ENCODE measurements at places on chromosomes 7 and 10.

GRCh38 chr10:89275383-89275782 lies 23.8 kb upstream of the LIPA start:
- DNase-seq = peak; percentile 82

GRCh38 chr7:156875766-156876165 lies 17.2 kb downstream of the LMBR1 start:
- DNase-seq = no peak

DNA sequence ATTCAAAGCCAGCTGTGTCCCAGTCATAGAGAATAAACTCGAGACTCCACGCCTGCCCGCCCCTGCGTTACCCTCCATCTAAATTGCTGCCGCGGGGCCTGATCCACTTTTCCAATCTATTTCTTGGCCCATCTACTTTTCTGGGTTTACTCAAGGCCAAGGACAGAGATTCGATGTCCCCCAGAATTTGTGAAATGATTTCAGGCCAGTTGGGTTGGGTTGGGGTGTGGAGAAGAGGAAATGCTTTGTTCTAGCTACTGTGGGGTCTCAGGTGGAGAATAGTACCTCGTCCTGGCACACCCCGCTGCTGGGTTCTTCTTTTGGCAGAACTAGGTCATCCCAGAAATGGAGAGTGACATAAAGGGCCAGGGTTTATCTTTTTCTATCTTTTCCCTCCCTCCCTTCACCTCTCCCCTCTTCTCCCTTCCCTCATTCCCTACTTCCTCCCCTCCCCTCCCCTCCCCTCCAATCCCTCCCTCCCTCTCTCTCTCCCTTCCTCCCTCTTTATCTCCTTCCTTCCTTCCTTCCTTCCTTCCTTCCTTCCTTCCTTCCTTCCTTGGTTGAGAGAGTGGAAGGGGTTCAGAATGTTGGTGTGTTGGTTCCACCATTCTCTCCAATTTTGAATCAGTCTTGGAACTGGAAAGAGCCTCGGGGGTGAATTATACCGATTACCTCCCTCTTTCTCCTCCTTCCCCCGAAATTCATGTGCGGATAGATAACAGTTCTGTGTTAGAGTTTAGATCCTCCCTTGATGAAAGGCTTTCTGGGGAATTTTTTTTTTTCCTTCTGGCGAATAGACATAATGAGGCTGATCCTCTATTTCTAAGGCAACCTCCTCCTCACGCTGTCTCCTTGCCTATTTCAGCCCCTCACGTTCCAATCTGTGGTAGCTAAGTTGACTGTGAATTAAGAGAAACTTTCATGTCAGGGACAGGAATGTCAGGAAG lies 1.2 kb upstream of the TMEM229A start:
- DNase-seq = no peak

DNA sequence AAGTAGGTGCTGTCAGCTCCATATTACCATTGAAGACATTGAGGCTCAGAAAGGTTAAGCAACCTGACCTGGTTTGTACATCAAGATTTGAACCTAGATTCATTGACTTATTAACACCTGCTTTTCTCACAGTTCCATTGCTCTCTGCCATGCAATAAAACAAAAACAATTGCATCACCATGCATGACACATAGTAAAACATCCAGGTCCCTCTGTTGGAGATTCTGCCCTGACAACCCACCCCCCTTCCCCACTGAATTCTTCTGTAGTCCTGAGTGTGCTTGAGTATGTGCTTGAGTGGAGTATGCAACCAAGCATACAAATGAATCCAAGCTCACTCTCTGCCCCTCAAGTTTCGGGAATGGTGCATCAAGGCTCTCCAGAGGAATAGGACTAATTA lies 6.0 kb upstream of the LMBR1 start:
- DNase-seq = no peak

DNA sequence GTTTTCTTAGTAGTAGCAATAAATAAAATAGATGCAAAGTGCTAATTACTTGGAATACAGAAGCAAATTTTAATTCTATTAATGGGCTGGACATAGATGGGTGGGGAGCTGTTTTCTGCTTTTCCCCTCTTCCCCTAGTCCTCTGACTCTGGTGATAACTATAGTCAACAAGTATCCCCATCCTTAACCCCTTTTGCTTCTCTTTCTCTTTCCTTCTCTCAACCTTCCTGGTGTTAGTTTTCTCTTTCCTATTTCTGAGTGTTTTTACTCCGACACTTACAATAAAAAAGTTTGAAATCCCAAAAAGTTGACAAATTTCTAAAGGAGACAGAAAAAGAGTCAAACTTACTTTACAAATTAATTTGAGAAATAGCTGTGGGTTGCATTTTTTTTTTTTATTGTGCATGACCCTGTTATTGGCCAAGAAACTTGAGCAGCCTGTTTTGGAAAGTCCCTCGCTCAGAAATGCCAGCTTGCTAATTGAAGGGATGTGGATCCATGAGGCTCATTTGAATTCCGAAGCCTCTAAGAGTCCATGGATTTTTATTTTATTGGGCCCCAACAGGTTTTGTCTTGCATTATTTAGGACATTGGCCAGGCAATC lies 2.4 kb downstream of the FAS start:
- DNase-seq = peak; percentile 15

DNA sequence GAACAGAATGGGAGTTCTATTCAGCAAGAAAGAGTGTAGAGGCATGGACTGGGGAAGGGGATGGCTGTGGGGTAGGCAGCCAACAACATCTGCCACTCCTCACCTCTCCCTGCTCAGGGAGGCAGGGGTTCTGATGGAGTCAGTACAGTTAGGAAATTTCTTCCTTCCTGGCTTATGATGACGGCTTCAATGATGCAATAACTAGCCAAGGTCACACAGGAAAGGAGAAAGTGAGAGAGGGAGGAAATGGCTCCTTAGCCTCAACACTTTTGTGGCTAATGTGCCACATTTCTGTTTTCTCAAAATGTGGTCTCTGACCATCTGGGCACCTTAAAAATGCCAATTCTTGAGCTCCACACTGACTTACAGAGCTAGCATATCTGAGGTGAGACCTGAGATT lies 79.3 kb upstream of the PDZD8 start:
- no peak for DNase-seq

GRCh38 chr7:18518555-18518954 lies 23.0 kb downstream of the HDAC9 start:
- DNase-seq = no peak

GRCh38 chr10:30573721-30574431 lies 55.7 kb downstream of the LYZL2 start:
- DNase-seq = no peak

DNA sequence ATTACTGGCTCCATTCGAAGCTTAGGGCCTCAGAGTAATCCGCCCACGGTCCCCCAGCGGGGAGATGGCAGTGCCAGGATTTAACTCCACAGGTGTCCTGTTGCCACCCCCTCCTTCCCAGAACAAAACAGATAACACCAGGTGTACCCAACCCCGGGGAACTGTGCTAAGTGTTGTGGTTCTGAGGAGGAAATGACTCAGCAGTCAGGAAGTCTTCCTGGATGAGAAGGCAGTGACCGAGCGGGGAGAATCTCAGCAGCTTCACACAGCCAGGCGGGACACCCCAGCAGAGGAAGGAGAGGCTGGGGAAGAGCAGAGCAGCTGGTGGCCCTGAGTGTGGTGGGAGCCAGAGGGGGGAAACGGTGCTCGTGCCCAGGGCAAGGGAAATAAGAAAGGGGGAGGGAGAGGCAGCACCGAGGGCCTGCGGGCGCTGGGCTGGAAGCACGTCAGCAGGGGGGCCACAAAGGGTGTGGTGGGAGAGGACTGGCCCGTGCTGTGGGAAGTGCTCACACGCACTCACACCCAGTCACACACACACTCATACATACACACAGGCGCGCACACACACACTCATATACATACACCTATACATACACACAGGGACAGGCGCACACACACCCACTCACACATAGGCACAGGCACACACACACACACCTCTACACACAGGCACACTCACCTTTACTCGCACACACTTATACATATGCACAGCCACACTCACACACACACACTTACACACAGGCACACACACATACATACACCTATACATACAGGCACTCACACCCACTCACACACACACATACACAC lies 59.8 kb upstream of the CHST15 start:
- peak; percentile 38 for DNase-seq

- DNase-seq = no peak
Measured at GRCh38 chr10:72007246-72007892, 43.2 kb downstream of the CHST3 start.

GRCh38 chr10:51425431-51425830 lies 274.0 kb downstream of the CSTF2T start:
- DNase-seq = no peak

GRCh38 chr7:29375641-29376562 lies 181.3 kb downstream of the CHN2 start:
- DNase-seq = no peak

DNA sequence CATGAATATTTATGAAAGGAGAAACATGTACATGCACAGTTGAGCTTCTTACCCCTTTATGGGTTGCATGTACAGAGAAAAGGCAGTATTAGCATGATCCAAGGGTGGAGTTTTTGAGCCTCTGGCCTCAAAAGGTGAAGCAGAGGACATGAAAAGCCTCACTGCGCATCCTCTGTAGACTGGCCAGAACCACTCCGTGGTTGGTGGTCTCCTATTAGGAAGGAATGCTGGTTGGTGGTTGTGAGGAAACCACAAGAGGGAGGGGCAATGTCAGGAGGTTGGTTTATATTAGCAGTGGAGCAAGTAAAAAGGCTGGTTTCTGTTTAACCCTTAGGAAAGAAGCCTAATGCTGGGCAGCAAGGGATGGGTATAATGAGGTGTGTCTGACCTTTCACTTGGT lies 37.5 kb downstream of the AHCYL2 start:
- no peak for DNase-seq

DNA sequence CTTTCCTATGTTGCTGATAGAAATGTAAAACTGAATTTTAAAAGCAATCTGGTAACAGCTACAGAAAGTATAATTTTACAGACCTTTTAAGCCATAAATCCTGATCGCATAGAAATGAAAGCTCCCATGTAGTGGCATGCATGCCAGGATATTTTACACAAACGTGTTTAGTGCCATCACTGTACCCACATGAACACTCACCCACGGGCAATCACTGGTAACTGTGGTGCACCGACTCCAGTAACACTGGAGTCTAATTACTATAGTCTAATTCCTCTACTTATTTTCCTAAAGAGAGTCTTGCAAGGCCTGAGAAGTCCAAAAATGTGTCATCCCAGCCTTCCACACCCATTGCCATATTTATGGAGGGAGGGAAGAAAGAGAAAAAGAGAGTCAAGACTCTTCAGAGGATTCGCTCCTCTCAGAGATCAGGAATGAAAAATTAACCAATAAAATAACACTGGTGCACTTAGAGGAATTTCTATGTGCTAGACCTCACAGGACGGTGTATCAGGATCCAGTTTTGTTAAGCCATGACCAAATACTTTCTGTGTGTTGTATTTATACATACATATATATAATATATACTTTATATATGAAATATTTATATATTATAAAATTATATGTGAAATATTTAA lies 48.9 kb upstream of the AKR1C1 start:
- DNase-seq = no peak

GRCh38 chr10:74032900-74033655 lies 35.2 kb downstream of the VCL start:
- no peak for DNase-seq

- DNase-seq = no peak
Measured at GRCh38 chr7:153398370-153398769, 638.8 kb downstream of the ACTR3B start.

DNA sequence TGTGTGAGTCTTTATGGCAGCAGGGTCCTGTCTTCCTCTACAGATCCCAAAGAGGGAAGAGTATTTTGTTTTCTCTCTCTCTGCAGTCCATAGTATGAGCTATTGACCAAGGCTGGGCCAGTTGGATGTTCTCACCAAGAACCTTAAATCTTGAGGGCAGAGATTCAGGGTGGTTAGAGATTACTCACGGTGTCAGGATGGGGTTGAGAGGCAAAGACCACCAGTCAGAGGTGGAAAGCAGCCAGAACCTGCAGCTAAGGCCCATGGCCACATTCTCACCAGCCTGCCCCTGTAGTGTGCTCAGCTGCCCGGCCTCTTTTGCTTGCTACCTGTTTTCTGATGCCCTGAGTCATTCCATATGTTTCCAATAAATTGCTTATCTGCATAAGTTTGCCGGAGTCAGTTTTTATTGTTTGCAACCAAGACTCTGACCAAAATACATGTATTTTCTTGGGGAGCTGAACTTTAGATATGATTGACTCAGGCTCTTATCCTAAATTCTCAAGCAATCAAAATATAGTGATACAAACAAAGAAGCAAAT lies 67.0 kb downstream of the MAP3K8 start:
- DNase-seq = no peak

DNA sequence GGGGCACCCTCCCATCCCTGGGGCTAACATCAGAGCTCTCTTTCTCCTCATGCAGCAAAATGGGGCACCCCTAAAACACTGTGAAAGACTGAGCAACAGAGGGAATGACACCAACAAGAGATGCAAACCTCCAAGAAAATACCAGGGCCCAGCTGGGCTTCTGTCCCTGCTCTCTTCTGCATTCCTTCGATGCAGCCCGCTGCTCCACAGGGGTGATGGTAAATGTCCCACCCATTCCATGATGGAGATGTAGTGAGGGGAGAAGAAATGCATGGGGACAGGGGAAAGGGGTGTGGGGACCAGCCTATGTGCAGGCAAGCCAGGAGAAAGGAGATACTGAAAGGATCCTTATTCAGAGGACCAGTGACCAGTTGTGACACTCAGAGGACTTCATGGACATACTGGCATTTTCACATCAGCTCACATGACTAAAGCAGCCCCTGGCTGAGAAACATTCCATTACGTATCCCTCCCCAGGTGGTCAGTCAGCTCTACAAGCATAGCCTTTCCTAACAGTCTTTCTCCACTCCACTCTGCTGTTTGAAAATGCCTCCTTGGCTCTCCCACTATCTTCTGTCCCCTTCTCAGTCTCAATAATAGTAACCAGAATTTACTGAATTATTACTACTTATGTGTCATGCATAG lies 13.3 kb downstream of the SORBS1 start:
- DNase-seq = no peak

- no peak for DNase-seq
Measured at GRCh38 chr10:69089638-69090599, 2.0 kb downstream of the SRGN start.

DNA sequence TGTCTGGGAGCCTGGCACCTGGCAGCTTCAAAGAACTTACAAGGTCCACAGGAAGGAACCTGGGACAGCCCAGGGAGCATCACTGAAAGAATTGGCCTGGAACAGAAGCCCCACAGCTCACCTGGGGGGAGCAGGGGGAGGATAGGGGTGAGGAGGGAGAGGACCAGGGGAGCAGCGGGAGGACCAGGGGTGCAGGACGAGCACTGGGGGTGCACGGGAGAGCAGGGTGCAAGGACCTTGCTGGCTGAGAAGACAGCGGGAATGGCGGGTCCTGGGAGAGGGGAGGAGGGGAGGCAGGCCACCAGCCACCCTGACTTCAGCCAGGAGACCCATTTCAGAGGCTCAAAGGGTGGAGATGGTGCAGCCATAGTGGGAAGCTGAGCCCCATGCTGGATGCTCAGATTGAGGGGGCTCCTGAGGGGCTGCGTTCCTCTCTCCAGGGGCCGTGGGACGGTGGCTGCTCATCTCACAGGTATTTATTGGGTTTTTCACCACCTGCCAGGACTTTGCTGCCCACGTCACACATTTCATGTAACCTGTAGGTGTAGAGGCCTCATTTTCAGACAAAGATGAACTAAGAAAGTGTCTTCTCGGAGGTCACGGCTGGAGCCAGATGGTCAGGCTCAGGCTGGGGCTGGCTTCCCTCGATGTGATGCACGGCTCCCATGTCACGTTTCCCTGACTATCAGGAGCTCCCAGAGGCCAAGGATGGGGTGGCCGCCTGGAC lies 110.1 kb downstream of the WDR37 start:
- DNase-seq = no peak

- DNase-seq = no peak
Measured at GRCh38 chr10:77680065-77680464, 42.5 kb upstream of the KCNMA1 start.

- DNase-seq = no peak
Measured at GRCh38 chr7:8360564-8361153, 72.8 kb upstream of the NXPH1 start.

Measured in T47D (cell line).